ENCODE measurements at places on chromosomes 2 and 18. TPM values are rescaled to one million over a fixed set of nuclear protein-coding genes. Genes with fewer than 3 reads are reported as not detected.
A peak's percentile ranks its signal among the peaks of the same experiment; 100 is the strongest.

GRCh38 chr2:9914384-9915065 is 37.0 kb upstream of the GRHL1 start:
- H3K27ac ChIP-seq: no peak overlapping the region
- no peaks in the 10 kb centered on the region for H3K27me3 ChIP-seq
- peaks cover 11% of the 10 kb centered on the region for H3K36me3 ChIP-seq
- DNase-seq: no peak

The APLF gene
- total RNA-seq: 6.9 TPM

DNA sequence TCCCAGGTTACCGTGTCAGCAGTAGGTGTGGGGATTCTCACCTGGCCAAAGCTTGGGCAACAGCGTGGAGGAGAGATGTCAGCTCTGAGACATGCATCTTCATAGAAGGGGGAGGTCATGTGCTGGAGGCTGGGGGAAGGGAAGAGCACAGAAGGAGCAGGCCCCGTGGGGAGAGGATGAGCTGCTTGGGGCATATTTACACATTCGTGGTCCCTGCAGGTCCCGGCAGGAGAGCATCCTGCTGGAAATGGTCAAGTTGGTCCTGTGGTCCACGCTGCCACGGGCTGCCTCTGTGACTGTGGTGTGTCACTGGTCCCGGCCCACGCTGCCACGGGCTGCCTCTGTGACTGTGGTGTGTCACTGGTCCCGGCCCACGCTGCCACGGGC is 195.1 kb upstream of the TWIST2 start:
- H3K27ac ChIP-seq: peak overlapping the region; percentile 84
- no peak for DNase-seq
- peaks cover 17% of the 10 kb centered on the region for H3K4me1 ChIP-seq
- H3K27me3 ChIP-seq: no peaks in the 10 kb centered on the region
- H3K4me3 ChIP-seq: no peak overlapping the region

DNA sequence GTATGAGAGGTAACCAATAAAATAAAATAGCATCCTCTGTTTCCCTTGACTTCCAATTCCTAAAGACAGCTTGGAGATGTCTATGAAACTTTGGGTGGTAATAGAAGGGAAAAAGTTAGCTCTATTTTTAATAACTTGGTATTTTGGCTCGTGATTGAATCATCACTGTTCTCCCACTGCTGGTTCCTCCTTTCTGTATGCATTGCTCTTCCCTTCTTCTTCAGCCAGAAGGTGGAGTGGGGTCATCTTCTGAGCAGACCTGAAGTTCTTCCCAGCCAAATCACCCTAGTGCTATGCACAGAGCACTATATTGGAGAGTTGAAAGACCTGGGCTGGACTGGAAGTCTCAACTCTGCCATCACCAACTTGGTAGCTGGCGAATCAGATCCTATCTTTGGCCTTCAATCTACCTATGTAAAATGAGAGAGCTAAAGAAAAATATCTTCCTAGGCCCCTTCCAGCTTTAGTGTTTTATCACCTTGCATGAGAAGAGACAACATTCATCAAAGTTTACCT is 54.1 kb downstream of the CPO start:
- no peaks in the 10 kb centered on the region for H3K27me3 ChIP-seq
- no peak overlapping the region for H3K4me3 ChIP-seq
- peaks cover 11% of the 10 kb centered on the region for H3K36me3 ChIP-seq
- no peaks in the 10 kb centered on the region for H3K4me1 ChIP-seq
- H3K27ac ChIP-seq: no peak overlapping the region

The TTC21B gene
- 33.0 TPM for total RNA-seq

DNA sequence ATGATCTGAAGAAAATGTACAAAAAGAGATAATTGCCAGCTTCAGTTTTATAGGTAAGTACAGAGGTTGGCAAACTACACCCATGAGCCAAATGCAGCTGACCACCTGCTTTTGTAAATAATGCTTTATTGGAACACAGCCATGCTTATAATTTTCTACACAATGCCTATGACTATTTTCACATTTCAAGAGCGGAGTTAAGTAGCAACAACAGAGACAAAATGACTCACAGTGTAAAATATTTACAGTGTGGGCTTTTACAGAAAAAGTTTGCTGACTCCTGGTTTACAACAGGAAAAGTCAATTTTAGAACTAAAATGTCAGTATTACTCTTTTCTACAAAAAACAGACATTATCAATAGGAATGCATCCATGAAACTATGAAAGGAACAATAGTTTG is 26.0 kb downstream of the CWC22 start:
- H3K4me3 ChIP-seq: no peak overlapping the region
- no peaks in the 10 kb centered on the region for H3K27me3 ChIP-seq
- H3K4me1 ChIP-seq: peaks cover 6% of the 10 kb centered on the region
- no peak for DNase-seq
- H3K36me3 ChIP-seq: peaks cover 47% of the 10 kb centered on the region

The ZSWIM2 gene
- not detected for total RNA-seq

- H3K27me3 ChIP-seq: no peaks in the 10 kb centered on the region
- H3K27ac ChIP-seq: no peak overlapping the region
- no peak for DNase-seq
- no peaks in the 10 kb centered on the region for H3K36me3 ChIP-seq
- H3K4me3 ChIP-seq: no peak overlapping the region
Observed at GRCh38 chr2:189297446-189297845, 117.9 kb upstream of the COL5A2 start.

DNA sequence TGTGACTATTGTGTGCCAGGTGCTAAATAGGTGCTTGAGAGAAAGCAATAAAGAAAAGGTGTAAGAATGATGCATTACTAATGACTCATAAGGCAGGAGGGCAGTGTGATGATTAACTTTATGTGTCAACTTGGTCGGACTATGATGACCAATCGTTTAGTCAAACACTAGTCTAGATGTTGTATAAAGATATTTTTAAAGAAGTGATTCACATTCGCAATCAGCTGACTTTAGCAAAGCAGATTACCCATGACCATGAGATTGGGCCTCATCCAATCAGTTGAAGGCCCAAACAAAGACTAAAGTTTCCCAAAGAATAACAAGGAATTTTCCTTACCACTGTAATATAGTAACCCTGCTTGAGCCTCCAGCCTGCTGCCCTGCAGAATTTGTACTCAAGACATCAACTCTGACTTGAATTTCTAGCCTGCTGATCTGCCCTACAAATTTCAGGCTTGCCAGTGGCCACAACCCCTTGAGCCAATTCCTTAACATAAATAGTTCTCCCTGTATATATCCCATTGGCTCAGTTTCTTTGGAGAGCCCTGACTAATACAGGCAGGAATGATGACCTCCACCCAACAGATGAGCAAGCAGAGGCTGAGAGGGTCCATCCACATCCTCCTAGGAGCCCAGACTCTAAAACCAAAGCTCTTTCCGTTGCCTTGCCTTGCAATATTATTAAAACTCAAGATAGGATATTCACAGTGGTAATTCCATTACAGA is 132.6 kb downstream of the ACTR3 start:
- peaks cover 3% of the 10 kb centered on the region for H3K36me3 ChIP-seq
- DNase-seq: no peak
- no peak overlapping the region for H3K27ac ChIP-seq

DNA sequence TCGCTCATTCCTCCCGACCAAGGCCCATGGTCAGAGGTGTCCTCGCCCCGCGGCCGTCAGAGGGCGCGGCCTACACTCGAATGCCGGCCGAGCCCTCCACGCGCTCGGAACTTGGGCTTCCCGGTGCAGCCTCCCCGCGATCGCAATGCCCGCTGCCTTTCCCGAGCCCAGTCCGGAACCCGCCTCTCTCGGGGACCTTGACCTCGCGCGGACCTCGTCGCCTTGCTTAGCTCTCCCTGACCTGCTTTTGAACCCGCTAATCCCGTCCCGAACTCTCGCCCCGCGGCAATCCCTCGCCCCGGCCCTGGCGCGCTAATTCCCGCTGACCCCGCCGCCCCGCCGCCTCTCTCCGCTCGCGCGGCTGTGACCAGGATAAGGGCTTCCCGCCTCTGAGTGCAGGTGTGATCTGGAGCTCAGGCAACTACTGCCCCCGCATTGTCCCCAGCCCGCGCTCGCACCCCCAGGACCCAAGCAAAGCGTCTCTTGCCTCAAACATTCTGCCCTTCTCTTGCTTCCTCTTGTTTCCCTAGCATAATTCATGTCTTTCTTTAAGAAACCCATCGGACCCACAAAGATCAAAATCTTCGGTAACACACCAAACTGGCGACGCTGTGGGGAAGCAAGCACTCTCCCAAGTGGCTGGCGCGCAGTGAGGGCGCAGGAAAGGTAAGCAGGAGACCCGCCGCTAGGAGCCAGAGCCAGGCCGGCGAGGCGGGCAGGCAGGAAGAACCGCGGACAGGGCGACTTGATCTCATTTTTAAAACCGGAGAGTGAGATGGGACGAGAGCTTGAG is 46.6 kb upstream of the ATP6V1B1 start:
- no peak overlapping the region for H3K27ac ChIP-seq
- H3K4me3 ChIP-seq: peak overlapping the region; percentile 69
- H3K4me1 ChIP-seq: peaks cover 28% of the 10 kb centered on the region
- peaks cover 100% of the 10 kb centered on the region for H3K27me3 ChIP-seq
- peaks cover 2% of the 10 kb centered on the region for H3K36me3 ChIP-seq

GRCh38 chr2:81658227-81658626 is 1353.7 kb upstream of the LRRTM1 start:
- H3K27ac ChIP-seq: no peak overlapping the region
- H3K36me3 ChIP-seq: no peaks in the 10 kb centered on the region
- no peaks in the 10 kb centered on the region for H3K4me1 ChIP-seq
- H3K27me3 ChIP-seq: no peaks in the 10 kb centered on the region

DNA sequence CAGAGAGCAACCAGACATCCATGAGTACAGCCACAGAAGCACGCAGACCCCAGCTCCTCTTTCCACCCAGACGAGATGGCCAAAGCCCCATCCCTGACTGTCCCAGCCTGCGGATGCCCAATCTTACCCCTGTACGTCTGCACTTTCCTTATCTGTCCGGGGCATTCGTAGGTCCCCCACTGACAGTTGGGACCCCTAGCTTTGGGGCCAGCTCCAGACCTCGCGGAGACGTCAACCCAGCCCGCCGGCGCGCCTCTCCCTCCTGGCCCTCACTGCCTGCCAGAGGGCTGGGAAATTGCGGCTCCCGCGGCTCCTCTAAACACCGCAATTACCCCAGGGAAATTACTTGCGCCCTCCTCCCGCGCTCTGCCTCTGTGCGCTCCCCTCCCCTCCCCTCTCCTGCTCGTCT is 2.3 kb downstream of the ECEL1 start:
- no peak for DNase-seq
- no peak overlapping the region for H3K27ac ChIP-seq
- H3K27me3 ChIP-seq: peaks cover 65% of the 10 kb centered on the region
- H3K4me1 ChIP-seq: peaks cover 16% of the 10 kb centered on the region
- peak overlapping the region; percentile 78 for H3K4me3 ChIP-seq
- no peaks in the 10 kb centered on the region for H3K36me3 ChIP-seq
